ENCODE measurements at places on chromosomes 3 and 15.

- DNase-seq = no peak
These were observed 80.6 kb downstream of the FBXL22 start for GRCh38 chr15:63677778-63678177.

DNA sequence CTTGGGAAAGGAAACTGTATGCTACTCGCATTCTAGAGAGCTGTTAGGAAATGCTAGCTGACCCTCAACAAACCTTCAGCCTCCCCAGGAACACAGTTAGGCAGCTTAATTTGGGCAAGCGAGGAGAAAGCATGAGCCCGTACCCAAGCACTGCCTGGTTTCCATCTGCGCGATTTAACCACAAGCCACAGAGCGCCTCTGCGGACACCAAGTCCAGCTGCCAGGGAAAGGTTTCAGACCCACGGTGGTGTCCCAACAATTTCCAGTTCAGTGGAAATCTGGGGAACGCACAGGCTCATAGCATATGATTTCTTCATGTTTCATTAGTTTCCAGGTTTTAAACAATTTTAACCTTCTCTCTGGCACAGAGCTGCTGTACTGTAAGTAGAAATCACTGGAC lies 617.6 kb downstream of the FHIT start:
- DNase-seq = no peak

DNA sequence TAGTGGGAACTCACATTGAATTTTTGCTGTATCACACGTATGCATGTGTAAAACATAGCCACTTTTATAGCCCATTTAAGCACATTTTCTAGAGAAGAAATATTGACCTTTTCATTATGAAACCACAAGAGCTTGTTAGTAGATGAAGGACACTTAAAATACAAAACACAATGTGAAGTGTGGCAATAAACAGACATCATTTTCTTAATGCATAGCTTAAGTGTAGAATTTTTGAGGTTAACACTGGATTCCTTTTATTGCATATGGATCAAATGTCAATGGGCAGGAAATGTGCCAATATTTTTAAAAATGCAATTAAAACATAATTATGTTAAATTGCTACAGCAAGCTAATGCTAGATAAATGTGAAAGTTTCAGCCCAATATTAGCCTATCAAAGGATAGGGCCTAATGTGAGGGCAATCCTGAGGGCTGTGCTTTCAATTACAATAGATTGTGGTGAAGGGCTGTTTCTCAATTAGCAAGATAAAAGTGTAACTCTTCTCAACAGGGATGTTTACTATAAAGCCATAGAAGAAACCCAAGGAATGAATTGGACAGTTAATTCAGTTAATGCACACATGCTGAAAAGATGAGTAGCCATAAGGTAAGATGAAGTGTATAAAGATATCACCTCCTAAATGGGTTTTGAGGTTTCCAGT lies 489.0 kb upstream of the CDIN1 start:
- DNase-seq = no peak

DNA sequence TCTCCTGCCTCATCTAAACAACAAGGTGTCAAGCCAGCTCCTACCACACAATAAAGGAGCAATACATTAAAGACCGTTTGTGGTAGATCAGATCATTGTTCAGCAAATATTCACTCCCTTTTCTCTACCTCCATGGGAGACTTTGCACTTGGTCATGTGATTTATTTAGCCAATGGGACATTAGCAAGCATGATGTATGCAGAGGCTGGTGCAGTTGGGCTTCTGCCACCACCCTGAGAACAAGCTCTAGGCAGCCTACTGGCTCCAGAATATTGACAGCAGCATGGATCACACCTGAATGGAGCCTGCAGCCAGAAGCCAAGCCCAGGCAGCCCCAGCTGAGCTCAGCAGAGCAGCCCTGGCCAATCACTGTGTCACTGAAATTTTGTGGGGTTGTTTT lies 99.4 kb upstream of the UBE2E2 start:
- no peak for DNase-seq

DNA sequence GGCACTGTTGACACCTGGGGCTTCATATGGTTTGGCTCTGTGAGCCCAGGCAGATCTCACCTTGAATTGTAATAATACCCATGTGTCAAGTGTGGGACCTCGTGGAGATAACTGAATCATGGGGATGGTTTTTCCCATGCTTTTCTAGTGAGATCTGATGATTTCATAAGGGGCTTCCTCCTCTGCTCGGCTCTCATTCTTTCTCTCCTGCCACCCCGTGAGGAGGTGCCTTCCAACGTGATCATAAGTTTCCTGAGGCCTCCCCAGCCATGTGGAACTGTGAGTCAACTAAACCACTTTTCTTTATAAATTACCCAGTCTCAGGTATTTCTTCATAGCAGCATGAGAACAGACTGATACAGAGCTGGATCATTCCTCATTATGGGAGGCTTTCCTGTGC lies 655.9 kb upstream of the ADAMTS9 start:
- DNase-seq = no peak

DNA sequence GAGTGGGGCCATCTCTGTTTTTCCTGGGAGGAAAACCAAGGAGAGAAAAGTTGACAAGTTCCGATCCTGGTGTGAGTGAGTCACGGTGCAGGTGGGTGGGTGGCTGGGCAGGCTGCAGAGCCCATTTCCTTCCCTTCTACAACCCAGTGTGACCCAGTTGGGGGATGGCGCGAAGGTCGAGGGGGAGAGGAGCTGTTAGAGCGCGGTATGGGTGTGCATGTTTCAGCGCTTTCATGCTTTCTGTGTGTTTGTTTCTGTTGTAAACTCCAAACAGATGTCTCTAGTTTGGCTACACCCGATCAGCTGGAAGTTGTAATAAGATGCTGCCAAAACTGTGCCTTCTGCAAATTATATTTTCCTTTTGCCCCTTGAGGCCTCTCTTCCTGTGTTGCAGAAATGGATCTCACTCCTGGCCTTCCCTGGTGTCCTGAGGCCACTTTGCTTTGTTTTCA lies 3.8 kb downstream of the FAM43A start:
- no peak for DNase-seq

GRCh38 chr15:33149919-33150318 lies 44.6 kb downstream of the FMN1 start:
- DNase-seq = no peak

- no peak for DNase-seq
These were observed 286.8 kb upstream of the CTNNB1 start for GRCh38 chr3:40912461-40912860.

DNA sequence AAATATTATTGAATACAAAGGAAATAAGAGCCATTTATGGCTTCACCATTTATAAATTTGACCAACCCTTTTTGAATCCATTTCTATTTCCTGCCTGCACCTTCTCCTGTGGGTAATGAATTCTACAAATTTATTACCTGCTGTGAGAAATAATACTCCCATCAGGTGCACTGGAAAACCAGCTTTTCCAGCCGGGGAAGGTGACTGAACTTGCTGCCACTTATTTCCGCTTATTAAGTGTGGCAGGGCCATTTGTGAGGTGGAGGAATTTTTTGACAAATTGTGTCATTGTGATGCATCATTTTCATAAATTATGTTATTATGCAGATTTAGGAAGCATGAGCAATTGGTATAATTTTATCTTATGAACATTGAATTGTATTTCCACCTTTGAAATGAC lies 151.1 kb downstream of the SQOR start:
- DNase-seq = no peak

- DNase-seq = no peak
These were observed 165.3 kb downstream of the CHSY1 start for GRCh38 chr15:101086394-101087171.

DNA sequence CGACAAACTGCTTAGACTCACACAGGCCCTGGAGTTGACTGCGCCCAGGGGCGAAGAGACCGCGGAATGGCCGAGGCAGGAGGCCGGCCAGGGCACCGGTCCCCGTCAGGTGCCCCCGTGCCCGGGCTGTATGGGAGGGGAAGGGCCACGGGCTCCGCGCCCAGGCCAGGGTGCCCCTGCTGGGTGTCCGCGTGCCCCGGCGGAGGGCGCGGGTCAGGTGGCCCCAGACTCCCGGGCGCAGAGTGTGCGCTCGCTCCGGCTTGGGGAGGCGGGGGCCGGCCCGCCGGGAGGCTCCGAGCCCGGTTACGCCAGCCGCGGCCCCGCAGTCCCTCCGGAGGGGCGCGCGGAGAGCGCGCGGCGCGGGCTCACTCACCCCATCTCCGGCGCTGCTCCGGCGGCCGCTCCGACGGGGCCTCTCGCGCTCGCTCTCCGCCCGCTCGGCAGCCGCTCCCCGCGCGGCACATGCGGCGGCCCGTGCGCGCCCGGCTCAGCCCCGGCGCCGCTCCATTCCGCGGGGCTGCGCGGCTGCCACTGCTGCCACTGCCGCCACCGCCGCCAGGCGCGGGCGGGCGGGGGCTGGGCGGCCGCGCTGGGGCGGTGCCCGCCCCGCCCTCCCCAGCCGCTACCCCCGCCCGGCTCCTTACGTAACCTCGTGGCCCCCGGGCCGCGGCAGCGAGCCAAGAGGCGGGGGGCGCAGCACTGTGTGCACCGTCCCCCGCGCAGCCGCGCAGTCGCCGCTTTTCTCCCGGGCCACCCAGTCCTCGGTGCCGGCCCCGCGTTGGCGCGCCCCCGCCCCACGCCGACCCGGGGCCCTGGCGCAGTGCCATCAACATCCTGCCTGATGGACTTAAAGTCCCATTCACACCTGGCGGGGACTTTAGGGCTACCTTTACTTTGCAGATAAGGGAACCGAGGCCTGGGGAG lies at the start of gene HOMER2:
Gene HOMER2 (minus strand): TSS at position 563 of the 924 bp plus-strand sequence. CDS start 185 bp downstream, at position 378.
- DNase-seq = no peak

GRCh38 chr15:83268147-83268546 lies 16.3 kb downstream of the BNC1 start:
- no peak for DNase-seq

DNA sequence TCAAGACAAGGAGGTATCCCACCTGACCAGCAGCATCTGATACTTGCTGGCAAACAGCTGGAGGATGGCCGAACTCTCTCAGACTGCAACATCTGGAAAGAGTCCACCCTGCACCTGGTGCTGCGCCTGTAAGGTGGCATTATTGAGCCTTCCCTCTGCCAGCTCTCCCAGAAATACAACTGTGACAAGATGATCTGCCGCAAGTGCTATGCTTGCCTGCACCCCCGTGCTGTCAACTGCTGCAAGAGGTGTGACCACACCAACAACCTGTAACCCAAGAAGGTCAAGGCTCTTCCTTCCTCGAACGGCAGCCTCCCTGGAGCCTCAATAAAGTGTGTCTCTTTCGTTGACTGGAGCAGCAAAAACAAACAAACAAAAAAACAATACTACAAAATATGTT lies 2.2 kb upstream of the SLC4A7 start:
- DNase-seq = no peak

DNA sequence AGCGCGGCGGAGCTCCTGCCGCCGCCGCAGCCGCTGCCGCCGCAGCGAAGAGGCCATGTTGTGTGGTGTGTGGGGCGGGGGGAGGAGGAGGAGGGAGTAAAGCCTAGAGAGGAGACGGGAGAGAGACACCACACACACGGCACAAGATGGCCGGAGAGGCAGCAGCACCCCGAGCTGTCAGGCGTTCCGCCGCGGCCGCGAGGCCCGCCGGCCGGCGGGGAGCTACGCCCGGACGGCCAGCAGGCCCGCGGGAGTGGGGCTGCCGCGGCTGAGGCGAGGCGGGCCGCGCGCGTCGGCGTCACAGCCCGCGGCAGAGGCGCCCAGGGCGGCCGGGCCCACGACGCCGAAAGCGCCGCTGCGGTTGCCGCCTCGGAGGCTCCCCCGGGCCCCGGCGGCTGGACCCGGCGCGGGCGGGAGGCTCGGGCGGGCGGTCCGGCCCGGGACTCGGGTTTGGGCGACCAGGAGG lies 17.4 kb upstream of the CHD2 start:
- no peak for DNase-seq

Measured in hepatic stellate cell (primary cell).